ENCODE measurements at places on chromosomes 2 and 18.
A peak's percentile ranks its signal among the peaks of the same experiment; 100 is the strongest.

- no peaks in the 10 kb centered on the region for H3K36me3 ChIP-seq
- no peak overlapping the region for H3K27ac ChIP-seq
- no peak for DNase-seq
- no peaks in the 10 kb centered on the region for H3K4me1 ChIP-seq
- H3K27me3 ChIP-seq = no peaks in the 10 kb centered on the region
Observed at GRCh38 chr2:157611726-157612125, 16.9 kb downstream of the ACVR1C start.

DNA sequence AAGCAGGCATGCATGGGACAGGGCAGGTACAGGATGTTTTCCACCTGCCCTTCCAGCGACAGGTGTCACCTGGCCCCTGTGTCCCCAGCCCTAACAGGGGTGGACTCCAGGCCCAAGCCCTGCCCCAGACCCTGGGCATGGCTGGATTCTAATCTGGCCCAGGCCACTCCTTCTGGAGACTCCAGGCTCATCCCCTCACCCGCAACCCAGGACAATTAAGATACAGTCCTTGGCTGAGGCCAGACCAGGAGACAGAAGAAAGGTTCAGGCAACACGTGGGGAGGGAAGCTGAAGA lies 9.5 kb downstream of the BIN1 start:
- peaks cover 14% of the 10 kb centered on the region for H3K4me1 ChIP-seq
- peak; percentile 46 for DNase-seq
- H3K36me3 ChIP-seq = no peaks in the 10 kb centered on the region

GRCh38 chr2:239286901-239287300 lies 113.9 kb downstream of the HDAC4 start:
- H3K36me3 ChIP-seq = no peaks in the 10 kb centered on the region
- peaks cover 34% of the 10 kb centered on the region for H3K4me1 ChIP-seq
- DNase-seq = peak; percentile 19
- H3K27ac ChIP-seq = no peak overlapping the region

- H3K27me3 ChIP-seq = no peaks in the 10 kb centered on the region
- no peak overlapping the region for H3K4me3 ChIP-seq
- H3K27ac ChIP-seq = no peak overlapping the region
- DNase-seq = no peak
Observed at GRCh38 chr2:163191372-163191771, 352.8 kb upstream of the KCNH7 start.

- H3K4me1 ChIP-seq = peaks cover 6% of the 10 kb centered on the region
- no peaks in the 10 kb centered on the region for H3K27me3 ChIP-seq
- H3K36me3 ChIP-seq = no peaks in the 10 kb centered on the region
- no peak overlapping the region for H3K4me3 ChIP-seq
- no peak for DNase-seq
Observed at GRCh38 chr2:174787487-174788205, 23.4 kb upstream of the CHRNA1 start.

DNA sequence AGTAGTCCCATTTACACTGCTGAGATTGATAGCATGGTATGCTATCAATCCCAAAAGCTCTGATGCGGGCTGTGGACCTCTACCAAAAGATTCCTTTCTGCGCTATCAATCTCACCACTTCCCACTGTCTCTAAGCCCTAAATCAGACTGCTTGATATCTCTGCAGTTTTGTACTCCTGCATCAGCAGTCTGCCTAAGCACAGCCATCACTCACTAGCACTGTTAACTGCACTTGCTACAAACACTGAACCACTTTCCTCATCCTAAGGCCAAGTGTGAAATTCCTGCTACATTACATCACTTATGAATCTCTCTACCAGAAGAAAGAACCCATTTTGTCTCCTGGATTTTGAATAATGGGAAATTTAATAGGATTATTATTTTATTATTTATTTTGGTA lies 237.0 kb downstream of the HNMT start:
- DNase-seq = no peak
- H3K27ac ChIP-seq = no peak overlapping the region
- no peak overlapping the region for H3K4me3 ChIP-seq
- no peaks in the 10 kb centered on the region for H3K36me3 ChIP-seq
- no peaks in the 10 kb centered on the region for H3K27me3 ChIP-seq
- H3K4me1 ChIP-seq = no peaks in the 10 kb centered on the region

GRCh38 chr2:39780825-39781600 lies 2.0 kb upstream of the THUMPD2 start:
- no peak for DNase-seq
- H3K27me3 ChIP-seq = no peaks in the 10 kb centered on the region
- H3K4me1 ChIP-seq = no peaks in the 10 kb centered on the region
- H3K4me3 ChIP-seq = no peak overlapping the region
- H3K36me3 ChIP-seq = no peaks in the 10 kb centered on the region

DNA sequence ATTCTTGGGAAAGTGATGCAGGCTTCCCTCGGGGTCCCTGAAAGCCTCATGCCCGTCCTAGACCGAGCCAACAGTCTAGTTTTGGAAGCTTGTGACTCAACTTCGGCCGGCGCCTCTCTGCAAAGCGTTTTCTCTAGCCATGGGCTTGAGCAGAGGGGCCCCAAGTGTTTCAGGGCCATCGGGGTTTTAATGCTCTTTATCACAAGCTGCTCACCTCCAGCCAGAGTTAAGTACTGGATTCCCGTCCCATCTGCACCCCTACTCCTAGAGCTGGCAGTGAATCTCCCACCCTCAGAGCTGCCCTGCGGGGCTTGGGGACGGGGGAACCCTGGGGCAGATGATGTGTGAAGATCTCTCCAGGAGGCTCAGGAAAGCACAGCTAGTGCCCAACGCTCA lies 7.3 kb downstream of the RAX start:
- H3K36me3 ChIP-seq = no peaks in the 10 kb centered on the region
- H3K27me3 ChIP-seq = peaks cover 84% of the 10 kb centered on the region

DNA sequence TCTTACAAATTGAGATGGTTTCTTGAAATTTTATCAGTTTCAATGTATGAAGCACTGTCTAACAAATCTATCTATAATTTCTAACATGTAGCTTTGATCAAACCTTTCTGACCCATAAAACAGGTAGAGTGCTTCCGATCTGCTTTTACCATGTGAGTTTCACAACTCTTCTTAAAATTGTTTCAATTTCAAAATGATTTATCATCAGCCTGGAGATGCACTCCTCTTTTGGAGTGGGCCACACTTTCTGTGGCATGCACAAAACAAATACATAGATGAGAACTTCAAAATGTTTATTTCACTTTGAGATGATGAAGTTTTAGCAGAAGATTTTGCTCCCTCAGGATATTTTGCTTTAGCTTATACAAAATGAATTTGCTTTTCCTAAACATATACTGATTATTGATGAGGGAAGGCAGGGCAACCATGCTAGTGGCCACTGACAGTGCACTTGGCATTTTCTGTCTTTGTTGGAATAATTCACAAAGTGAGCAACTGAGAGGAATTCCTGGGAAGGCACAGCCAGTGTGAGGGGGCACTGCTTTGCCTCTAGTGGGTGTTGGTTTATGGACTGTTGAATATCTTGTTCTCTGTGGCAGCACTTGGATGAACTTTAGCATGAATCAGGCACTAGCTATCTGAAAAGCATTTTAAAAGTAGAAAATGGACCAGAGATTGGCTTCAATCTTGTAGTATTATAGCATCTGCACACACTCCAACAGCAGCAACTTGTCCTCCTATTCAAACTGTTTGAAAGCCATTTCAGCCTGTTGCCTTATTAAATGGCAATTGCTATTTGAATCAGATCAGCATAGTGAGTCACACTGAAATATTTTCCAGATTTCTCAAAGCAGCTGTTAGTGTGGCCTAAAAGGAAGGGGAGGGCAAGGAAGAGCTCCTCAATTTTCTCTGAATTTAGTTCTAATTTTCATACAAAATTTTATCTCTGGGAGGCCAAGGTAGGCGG lies 193.2 kb downstream of the CCDC85A start:
- H3K4me3 ChIP-seq = no peak overlapping the region
- no peaks in the 10 kb centered on the region for H3K27me3 ChIP-seq
- H3K4me1 ChIP-seq = no peaks in the 10 kb centered on the region
- DNase-seq = no peak

All from upper lobe of right lung (tissue), 1 donor.